HCEC 1CT (cell line): ENCODE measurements at places on chromosomes 7 and 10.

- DNase-seq = no peak
Measured at GRCh38 chr10:60717852-60718251, 60.4 kb upstream of the CDK1 start.

DNA sequence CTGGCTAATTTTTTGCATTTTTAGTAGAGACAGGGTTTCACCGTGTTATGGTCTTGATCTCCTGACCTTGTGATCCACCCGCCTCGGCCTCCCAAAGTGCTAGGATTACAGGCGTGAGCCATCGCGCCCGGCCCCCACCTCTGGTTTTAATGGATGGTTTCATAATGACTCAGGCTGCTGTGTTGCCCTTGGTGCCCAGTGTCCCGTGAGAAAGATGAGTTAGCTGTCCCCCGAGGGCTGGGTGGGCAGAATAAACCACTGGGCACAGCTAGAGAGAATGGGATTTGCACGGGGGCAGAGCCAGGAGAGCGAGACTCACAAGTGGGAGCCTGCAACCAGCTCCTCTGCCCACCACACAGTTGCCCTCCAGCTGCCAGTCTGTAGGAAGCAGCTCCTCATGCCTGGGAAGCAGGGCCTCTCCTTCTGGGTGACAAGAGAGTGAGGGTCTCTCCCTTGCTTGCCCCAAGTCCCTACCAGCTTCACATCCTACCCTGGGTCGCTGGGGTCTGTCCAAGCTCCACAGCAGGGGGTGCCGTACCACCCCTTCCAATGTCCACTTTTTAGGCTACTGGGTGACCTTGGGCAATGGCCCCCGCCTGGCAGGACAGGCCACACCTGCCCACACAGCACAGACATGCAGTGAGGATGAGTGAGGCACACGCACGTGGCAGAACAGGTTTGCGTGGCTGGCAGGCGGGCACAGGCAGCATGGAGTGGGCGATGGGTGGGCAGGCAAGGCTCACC is 16.1 kb upstream of the NDST2 start:
- DNase-seq = no peak

- no peak for DNase-seq
Measured at GRCh38 chr10:35827783-35828182, 185.7 kb upstream of the FZD8 start.

- no peak for DNase-seq
Measured at GRCh38 chr10:113060201-113061053, 110.4 kb downstream of the TCF7L2 start.

- DNase-seq = no peak
Measured at GRCh38 chr10:125231813-125232475, 71.6 kb upstream of the CTBP2 start.

- DNase-seq = no peak
Measured at GRCh38 chr7:98134420-98135228, 28.0 kb downstream of the LMTK2 start.

- DNase-seq = no peak
Measured at GRCh38 chr10:69483963-69484362, 32.7 kb downstream of the TSPAN15 start.

DNA sequence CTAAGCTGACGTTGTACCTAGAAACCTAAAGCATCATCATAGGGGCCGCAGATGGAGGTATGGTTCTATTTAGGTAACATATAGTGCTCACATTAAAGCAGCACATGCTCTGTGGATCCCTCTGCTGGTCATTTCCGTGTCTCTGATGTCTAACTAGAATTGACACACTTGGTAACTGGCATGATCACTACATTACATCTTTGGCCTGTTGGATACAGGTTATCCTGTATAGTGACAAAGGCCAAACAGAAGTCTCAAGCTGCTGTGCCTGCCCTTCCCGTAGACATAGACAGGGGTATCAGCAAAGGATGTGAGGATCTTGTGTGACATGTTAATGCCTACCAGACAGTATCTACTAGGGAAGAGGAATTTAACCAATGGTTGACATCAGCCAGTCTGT is 51.2 kb downstream of the KIF5B start:
- DNase-seq = peak; percentile 41

DNA sequence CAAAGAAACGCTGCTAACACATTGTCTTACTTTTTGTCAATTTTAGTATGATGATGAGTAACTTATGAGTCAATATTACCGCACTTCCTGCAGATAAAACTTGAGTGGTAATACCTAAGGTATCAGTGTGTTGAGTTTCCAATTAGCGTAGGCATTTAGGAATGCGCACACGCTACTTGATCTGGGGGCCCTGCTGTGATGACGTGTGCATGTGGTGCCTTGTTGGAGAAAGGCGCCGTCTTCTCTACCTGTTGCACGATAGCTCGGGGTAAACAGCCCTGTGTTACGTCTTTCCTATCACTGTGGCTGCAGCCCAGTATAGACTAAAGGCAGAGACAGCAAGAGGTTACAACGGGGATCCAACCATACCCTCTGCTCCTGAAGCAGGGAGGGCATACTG is 476.8 kb upstream of the ADARB2 start:
- no peak for DNase-seq

DNA sequence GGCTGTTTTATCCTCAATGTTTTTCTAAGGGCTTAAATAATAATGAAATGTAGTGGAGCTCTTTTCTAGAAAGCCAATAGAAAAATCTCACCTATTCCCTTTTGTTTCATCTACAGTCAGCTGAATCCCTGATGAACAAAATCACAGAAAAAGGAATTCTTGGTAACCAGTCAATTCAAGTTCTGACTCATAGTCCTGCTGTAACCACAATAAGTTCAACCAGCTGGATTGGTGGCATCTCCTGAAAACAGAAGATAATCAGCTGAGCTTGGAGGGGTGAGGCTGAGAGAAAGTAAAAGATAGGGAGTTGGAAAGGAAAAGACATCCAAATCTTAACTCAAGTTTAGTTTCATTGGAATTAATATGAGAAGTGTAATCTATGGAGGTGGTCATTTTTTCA is 772.1 kb downstream of the CCSER2 start:
- DNase-seq = no peak

GRCh38 chr10:132984801-132985545 is 42.6 kb upstream of the CFAP46 start:
- DNase-seq = no peak

DNA sequence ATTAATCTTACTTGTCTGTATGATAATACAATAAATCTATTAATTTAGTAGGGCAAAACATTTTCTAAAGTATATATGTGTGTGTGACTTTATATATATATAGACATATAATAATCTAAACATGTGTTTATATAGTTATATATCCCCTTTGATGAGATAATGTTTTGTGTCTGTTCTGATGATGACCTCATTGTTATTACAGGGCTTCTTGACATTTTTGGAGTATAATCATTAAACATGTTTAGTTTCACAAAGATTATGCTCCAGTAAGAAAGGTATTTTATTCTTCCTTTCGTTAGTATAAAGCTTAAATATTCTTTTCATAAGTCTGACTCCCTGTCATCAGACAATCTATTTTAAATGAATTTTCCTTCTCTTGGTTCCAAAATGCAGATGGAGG is 62.3 kb upstream of the CABCOCO1 start:
- no peak for DNase-seq

GRCh38 chr10:3987143-3987974 is 202.3 kb upstream of the KLF6 start:
- peak; percentile 54 for DNase-seq

DNA sequence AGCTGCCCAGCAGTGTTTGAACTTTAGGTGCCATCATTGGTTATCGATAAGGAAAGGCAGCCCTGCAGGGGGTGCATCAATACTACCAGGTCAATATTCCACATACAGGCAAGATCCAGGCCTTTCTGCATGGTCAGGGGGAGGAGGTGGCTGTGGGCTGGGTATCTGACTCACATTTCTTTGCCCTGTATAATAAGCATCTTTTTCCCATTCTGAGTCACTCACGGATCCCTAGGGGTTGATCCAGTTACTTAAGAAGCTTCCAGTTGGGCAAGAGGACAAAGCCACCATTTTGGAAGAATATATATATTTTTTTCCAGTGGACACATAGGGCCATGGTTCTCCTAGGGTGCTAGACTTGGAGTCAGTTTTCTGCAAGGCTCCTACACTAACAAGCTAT is 114.2 kb upstream of the HABP2 start:
- no peak for DNase-seq

DNA sequence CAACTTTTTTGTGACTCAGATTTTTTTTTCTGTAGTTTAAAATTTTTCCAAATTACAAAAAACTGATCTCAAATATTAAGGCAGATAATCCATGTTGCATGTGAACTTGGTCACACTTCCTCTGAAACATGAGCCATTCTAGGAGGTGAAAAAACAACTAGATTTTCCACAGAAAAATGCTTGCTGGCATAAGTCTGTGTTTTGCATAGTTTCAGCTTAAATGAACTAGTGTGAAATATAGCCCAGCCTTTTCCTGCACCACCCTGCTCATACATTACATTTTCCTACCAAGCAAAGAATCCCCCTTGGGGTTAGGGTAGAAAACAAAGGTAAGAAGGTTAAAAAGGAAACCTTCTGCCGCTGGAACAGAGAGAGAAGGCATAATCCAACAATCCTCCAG is 48.2 kb downstream of the SLC25A13 start:
- DNase-seq = no peak

- DNase-seq = no peak
Measured at GRCh38 chr10:5538892-5539651, 14.3 kb downstream of the CALML3 start.

GRCh38 chr7:87926581-87927461 is 7.2 kb upstream of the ADAM22 start:
- DNase-seq = no peak

GRCh38 chr7:39847227-39847626 is 102.8 kb upstream of the CDK13 start:
- no peak for DNase-seq
